ENCODE measurements at places on chromosomes 16 and 17.

- peak; percentile 30 for DNase-seq
These were observed 5.9 kb downstream of the DPEP2 start for GRCh38 chr16:67993207-67994039.

GRCh38 chr17:82703935-82704865, 5.7 kb upstream of the RAB40B start:
- no peak for DNase-seq

GRCh38 chr17:76492989-76493501, 8.2 kb downstream of the RHBDF2 start:
- no peak for DNase-seq

DNA sequence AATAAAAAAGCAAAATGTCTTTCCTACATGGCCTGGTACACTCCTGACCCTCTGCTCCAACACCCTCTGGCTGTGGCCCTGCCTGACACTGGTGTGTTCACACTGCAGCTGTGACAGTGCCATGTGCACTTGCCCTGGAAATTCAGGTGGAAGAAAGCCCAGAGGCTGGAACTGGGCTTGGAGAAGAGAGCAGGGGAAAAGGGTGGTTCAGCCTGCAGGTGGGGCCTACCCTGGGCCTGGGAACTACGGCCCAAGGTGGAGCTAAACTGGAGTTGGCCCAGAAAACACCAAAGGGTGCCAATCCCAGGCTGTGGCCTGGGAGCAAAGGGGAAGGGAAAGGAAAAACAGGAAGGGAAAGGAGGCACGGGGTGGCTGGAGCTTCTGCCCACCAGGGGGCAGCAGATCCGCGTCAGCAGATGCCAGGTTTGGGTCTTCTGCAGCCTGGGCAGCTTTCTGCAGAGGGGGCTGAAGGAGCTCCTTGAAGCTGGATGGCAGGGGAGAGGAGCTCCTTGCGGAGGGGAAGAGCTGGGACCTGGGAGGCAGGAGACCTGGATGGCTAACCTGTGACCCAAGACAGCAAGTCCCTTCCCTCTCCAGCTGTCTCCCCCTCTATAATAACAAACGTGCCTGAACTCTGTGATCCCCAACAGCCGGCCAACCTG, 15.4 kb upstream of the CTCF start:
- peak; percentile 25 for DNase-seq

Measured in hypothalamus (tissue), 51 donors.